ENCODE measurements at places on chromosomes 16 and 17.

DNA sequence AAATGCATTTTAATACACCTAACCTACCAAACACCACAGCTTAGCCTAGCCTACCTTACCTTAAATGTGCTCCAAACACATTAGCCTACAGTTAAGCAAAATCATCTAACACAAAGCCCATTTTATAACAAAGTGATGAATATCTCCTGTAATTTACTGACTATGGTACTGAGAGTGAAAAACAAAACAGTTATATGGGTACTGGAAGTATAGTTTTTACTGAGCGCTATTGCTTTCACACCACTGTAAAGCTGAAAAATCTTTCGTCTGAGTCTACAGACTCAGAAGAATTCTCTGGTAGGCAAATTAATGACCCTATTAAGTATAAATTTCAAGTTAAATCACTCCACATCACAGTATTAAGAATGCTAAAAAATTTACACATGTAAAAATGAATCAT is 3.5 kb downstream of the GRB2 start:
- DNase-seq = no peak

GRCh38 chr17:39527220-39527813 is 66.0 kb downstream of the CDK12 start:
- DNase-seq = no peak

DNA sequence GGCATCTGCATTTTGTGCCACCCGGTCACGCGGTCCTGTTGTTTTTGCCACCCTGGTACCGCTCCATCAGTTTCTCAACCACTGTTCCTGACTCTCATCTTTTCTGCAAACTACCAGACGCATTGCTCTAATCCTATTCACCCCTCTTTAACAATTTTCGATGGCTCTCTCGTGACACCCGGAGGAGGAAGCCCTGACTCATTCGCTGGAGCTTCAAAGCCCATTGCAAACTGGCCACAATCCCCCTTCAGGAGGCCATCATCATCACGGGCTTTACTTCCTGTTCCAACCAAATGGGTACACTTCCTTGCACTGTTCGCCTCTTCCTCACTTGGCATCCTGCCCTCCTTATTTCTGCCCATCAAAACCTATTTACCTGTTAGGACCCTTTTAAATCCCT is 155.3 kb downstream of the RGS9 start:
- no peak for DNase-seq

DNA sequence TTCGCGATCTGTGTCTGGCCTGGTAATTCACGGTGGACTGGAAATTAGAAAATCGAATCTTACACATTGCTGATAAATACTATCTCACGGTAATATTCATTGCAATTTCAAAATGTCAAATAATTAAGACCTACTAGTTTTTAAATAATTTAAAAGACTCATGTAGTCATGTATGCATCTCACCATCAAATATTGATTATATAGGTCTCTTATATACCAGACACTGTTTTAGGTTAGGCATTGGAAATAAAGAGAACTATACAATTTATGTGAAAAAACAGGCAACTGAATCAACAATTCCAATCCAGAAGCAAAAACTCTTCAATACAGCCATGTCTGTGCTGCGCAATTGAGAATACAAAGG is 7.5 kb upstream of the PIRT start:
- DNase-seq = no peak

GRCh38 chr16:76816475-76816874 is 374.5 kb upstream of the MON1B start:
- no peak for DNase-seq

- no peak for DNase-seq
Observed at GRCh38 chr16:66223176-66223780, 143.2 kb upstream of the CDH5 start.

DNA sequence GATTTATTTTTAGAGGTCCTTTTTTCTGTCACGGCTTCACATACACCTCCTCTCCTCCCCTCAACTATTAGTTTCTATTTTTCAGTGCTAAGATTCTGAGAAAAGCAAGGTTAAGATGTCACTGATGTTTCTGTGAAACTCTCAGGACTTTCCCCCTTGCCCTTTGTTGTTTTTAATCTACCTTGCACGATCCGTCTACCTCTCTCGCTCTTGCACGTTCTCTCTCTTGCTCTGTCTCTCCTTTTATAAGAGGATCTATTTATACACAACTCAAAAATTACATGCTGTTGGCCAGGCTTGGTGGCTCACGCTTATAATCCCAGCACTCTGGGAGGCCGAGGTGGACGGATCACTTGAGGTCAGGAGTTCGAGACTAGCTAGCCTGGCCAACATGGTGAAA is 43.6 kb downstream of the RPA1 start:
- no peak for DNase-seq

- DNase-seq = no peak
Observed at GRCh38 chr16:29114574-29114973, 129.7 kb downstream of the LAT start.

DNA sequence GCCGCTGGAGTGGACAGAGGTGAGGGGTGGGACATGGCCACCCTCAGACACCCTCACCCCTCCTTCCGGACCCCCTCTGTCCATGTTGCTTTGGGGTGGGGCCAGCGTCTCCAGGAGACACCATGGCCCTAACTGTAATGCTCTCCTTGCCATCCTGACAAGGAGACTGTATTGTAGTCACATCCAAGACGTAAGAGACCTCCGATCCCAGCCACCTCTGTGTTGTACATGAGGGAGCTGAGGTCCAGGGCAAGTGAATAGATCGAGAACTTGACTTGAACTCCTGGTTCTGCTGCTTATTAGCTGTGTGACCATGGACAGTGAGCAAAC is 30.2 kb downstream of the POLR3E start:
- DNase-seq = no peak

DNA sequence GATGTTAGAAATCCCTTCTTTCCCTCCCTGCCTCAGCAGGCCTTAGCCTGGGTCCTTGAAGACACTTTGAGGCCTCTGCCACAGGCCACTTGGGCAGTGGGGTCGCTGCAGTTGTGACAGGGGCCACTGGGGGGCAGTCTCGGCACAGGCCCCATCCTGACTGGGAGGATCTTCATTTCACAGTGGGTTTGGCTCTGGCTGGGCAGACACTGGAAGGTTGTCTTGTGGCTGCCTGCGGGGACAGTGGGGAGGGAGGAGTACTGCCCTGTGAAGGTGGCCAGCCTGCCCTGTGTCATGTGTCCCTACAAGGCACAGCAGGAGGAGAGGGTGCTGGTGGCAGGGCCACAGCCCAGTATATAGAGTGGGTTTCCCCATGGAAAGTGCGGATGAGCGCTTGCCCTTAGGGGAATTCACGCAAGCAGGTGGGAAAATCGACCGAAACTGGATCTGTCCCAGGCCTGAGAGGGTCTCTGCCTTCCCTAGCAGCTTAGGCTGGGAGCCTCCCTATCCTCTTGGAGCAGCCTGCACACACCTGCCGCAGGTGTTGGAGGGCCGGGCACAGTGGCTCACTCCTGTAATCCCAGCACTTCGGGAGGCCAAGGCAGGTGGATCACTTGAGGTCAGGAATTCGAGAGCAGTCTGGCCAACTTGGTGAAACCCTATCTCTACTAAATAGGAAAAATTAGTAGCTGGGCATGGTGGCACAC is 28.8 kb downstream of the GINS2 start:
- DNase-seq = peak; percentile 4

- DNase-seq = no peak
Observed at GRCh38 chr17:29546830-29547229, 20.0 kb downstream of the ABHD15 start.

DNA sequence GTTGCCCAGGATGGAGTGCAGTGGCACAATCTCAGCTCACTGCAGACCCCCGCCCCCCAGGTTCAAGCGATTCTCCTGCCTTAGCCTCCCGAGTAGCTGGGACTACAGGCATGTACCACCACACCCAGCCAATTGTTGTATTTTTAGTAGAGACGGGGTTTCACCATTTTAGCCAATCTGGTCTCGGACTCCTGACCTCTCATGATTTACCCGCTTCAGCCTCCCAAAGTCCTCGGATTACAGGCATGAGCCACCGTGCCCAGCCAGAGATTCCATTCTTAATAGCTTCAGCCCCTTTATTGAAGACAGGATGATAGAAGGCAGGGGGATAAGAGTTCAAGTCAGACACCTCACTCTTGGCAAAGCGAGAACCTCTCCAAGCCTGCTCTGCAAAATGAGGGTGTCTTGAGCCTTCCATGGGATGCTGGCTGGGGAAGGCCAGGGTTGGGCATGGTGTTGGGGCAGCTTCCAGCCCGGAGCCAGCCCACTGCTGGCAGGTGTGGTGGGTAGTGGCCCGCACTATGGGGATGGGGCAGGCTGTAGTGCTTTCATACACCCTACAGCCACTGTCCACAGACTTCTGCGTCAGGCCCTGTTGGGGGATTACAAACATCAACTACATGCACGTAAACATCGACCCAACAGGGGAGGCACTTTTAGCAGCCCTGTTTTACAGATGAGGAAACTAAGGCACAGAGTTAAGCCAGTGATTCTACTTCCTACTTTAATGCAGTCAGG is 3.5 kb downstream of the CARHSP1 start:
- no peak for DNase-seq

- no peak for DNase-seq
Observed at GRCh38 chr17:75151930-75152329, 2.4 kb downstream of the JPT1 start.

GRCh38 chr16:12900599-12901203 is 697 bp upstream of the SHISA9 start:
- no peak for DNase-seq

GRCh38 chr17:57587193-57587969 is 157.7 kb downstream of the CCDC182 start:
- DNase-seq = no peak

DNA sequence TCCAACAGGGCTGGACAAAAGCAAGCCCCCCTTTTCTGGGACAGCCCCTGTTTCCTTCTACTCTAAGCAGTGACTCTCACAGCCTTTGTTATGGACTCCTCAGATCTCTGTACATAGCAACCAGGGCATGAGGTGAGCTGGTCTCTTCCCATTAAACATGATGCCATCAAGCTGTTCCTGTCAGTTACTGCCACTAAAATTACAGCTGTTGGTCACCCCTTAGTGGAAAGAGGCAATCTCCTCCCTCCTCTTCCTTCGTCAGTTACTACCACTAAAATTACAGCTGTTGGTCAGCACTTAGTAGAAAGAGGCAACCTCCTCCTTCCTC is 95.2 kb upstream of the SMIM36 start:
- no peak for DNase-seq

DNA sequence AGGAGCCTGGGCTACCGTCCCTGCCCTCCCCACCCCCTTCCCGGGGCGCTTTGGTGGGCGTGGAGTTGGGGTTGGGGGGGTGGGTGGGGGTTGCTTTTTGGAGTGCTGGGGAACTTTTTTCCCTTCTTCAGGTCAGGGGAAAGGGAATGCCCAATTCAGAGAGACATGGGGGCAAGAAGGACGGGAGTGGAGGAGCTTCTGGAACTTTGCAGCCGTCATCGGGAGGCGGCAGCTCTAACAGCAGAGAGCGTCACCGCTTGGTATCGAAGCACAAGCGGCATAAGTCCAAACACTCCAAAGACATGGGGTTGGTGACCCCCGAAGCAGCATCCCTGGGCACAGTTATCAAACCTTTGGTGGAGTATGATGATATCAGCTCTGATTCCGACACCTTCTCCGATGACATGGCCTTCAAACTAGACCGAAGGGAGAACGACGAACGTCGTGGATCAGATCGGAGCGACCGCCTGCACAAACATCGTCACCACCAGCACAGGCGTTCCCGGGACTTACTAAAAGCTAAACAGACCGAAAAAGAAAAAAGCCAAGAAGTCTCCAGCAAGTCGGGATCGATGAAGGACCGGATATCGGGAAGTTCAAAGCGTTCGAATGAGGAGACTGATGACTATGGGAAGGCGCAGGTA is 762 bp downstream of the CDK12 start:
- peak; percentile 67 for DNase-seq
